ENCODE measurements at places on chromosomes 3 and 15. TPM values are rescaled to one million over a fixed set of nuclear protein-coding genes. Genes with fewer than 3 reads are reported as not detected.

GRCh38 chr15:47390208-47390765, 327.0 kb upstream of the SEMA6D start:
- H3K27ac ChIP-seq, result no peak overlapping the region
- no peaks in the 10 kb centered on the region for H3K36me3 ChIP-seq
- DNase-seq, result no peak
- no peak overlapping the region for H3K4me3 ChIP-seq
- H3K27me3 ChIP-seq, result no peaks in the 10 kb centered on the region

GRCh38 chr3:184358124-184358767, 3.2 kb downstream of the CLCN2 start:
- peaks cover 6% of the 10 kb centered on the region for H3K4me1 ChIP-seq
- DNase-seq, result no peak
- H3K4me3 ChIP-seq, result no peak overlapping the region
- no peak overlapping the region for H3K27ac ChIP-seq
- no peaks in the 10 kb centered on the region for H3K27me3 ChIP-seq

- no peak overlapping the region for H3K27ac ChIP-seq
- no peaks in the 10 kb centered on the region for H3K36me3 ChIP-seq
- H3K4me3 ChIP-seq, result no peak overlapping the region
- DNase-seq, result no peak
Measured at GRCh38 chr15:93897377-93897776, 334.0 kb upstream of the MCTP2 start.

DNA sequence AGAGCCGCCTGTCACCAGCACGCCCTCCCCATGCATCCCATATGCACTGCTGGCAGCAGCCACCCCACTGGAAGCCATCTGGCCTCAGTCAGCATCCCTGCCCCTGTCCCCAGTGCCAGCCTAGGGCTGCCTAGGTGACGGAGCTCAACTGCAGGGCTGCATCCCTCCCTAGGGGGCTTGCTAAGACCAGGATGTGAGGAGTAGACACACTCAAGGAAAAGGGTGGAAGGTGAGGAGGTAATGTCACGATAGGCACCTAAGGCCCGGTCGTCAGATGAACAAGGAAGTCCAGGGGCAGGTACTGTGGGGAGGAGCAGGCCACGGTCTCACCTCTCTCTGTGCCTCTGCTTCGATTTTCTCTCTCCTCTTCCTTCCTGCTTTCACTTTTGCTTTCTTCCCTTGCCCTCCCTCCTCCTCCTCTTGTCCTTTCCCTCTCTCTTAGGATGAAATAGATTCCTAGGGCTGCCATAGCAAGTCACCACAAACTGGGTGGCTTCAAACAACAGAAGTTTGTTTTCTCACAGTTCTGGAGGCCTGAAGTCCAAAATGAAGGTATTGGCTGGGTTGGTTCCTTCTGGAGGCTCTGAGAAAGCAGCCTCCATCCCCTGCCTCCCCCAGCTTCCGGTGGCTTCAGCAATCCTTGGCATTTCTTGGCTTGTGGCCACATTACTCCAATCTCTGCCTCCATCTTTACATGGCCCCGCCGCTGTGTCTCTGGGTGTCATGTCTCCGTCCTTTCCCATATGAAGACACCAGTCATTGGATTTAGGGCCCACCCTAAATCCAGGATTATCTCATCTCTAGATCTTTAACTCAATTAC, 298.3 kb downstream of the SHQ1 start:
- peaks cover 19% of the 10 kb centered on the region for H3K4me1 ChIP-seq
- no peaks in the 10 kb centered on the region for H3K27me3 ChIP-seq
- no peaks in the 10 kb centered on the region for H3K36me3 ChIP-seq

- H3K36me3 ChIP-seq, result no peaks in the 10 kb centered on the region
- DNase-seq, result no peak
- no peaks in the 10 kb centered on the region for H3K4me1 ChIP-seq
- peaks cover 32% of the 10 kb centered on the region for H3K27me3 ChIP-seq
- H3K4me3 ChIP-seq, result no peak overlapping the region
Measured at GRCh38 chr3:68915973-68916372, 16.4 kb downstream of the TAFA4 start.

DNA sequence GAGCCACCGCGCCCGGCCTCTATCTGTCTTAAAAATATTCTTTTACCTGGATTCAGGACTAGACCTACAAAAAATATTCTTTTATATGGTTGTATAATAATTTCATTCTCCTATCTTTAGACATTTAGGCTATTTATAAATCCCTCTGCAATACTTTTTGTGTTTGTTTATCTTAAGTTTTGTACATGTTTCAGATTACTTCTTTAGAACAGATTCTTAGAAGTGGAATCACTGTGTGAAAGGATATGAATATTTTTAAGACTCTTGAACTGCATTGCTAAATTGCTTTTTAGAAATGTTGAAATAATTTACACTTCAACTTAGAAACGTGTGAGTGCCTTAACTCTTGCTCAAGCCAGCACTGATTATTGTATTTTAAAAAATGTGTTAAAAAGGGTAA, 131.3 kb upstream of the PTX3 start:
- no peaks in the 10 kb centered on the region for H3K36me3 ChIP-seq
- no peaks in the 10 kb centered on the region for H3K4me1 ChIP-seq
- no peak overlapping the region for H3K27ac ChIP-seq
- no peak overlapping the region for H3K4me3 ChIP-seq

- no peak overlapping the region for H3K27ac ChIP-seq
- no peak for DNase-seq
- H3K36me3 ChIP-seq, result no peaks in the 10 kb centered on the region
- peaks cover 24% of the 10 kb centered on the region for H3K27me3 ChIP-seq
- H3K4me1 ChIP-seq, result no peaks in the 10 kb centered on the region
Measured at GRCh38 chr15:91196127-91196526, 96.1 kb downstream of the SV2B start.

DNA sequence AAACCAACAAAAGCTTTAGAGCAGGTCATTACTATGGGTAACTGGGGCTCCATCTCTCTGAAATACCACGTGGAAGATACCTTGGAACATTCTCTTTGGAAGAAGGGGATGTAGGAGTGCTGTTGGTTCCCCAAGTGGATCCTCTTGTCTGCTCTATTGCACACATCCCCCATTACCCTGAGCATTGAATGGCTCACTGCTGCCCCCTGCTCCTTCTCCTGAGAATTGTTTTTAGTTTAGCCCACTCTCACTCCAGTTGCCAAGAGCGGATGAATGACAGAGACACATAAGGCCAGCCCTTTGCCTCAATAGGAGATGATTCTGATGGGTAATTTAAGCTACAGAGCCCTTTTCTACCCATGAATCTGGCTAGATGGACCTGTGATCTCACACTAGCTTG, 135.6 kb upstream of the SUCLG2 start:
- H3K27ac ChIP-seq, result no peak overlapping the region
- H3K4me1 ChIP-seq, result peaks cover 13% of the 10 kb centered on the region
- H3K27me3 ChIP-seq, result no peaks in the 10 kb centered on the region
- DNase-seq, result peak; percentile 74
- no peak overlapping the region for H3K4me3 ChIP-seq

- H3K4me1 ChIP-seq, result no peaks in the 10 kb centered on the region
- no peak for DNase-seq
- H3K27me3 ChIP-seq, result no peaks in the 10 kb centered on the region
- no peak overlapping the region for H3K27ac ChIP-seq
- no peaks in the 10 kb centered on the region for H3K36me3 ChIP-seq
Measured at GRCh38 chr3:31262201-31262600, 270.5 kb upstream of the STT3B start.

- peak; percentile 19 for DNase-seq
- peak overlapping the region; percentile 62 for H3K4me3 ChIP-seq
- peaks cover 44% of the 10 kb centered on the region for H3K27me3 ChIP-seq
- no peaks in the 10 kb centered on the region for H3K36me3 ChIP-seq
- H3K27ac ChIP-seq, result no peak overlapping the region
Measured at GRCh38 chr3:160226026-160226907, 1.0 kb downstream of the C3orf80 start.

DNA sequence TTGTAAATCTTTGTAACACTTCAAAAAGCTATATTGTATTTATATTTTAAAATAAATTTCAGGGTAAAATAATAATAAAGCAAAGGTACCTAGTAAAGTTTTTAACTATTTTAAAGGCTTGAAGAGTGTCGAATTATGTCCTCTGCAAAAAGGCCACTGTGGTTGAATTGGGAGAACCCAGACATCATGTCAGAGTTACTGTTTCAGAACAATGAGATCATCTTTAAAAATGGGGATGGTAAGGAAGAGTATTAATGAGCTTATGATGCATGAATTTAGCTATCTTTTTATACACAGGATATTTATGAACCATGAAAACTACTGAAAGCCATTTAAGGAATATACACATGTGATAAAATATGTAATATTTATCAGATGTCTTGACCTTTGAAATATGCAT, 26.3 kb downstream of the KCNMB3 start:
- H3K27ac ChIP-seq, result no peak overlapping the region
- DNase-seq, result no peak
- no peak overlapping the region for H3K4me3 ChIP-seq
- no peaks in the 10 kb centered on the region for H3K27me3 ChIP-seq

DNA sequence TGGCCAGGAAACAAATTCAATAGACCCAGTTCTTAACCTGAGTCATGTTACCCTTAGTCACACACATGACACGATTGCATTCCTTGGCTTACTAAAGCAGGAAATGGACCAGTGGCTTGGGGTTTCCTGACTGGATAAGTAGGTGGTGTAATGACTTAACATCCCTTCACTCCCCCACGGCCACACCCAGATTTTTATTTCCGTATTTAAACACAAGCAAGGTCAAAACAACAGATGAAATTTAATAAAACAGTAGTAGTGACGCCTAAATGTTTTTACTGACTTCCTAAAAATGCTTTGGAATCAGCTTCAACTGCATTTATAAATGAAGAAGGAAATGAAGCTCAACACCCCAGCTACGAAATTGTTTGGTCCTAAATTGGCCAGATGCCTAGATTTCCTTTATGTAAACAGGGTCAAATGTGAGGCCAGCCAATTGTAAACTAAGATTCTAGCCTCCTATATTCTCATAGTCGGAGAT, 324.3 kb downstream of the CHST2 start:
- H3K27ac ChIP-seq, result peak overlapping the region; percentile 38
- DNase-seq, result peak; percentile 42
- no peak overlapping the region for H3K4me3 ChIP-seq
- peaks cover 32% of the 10 kb centered on the region for H3K4me1 ChIP-seq

CSNK1G1 gene
- 22.5 TPM for total RNA-seq

TM6SF1 gene
- total RNA-seq, result 1.3 TPM

ATP10A gene
- total RNA-seq, result 22.4 TPM

CFAP91 gene
- total RNA-seq, result 0.67 TPM

CCK gene
- not detected for total RNA-seq

SLCO3A1 gene
- 5.8 TPM for total RNA-seq

NDUFB5 gene
- 110 TPM for total RNA-seq

Measured in activated CD4-positive, alpha-beta T cell treated with anti-CD3 and anti-CD28 coated beads for 36 hours (primary cell).